ENCODE measurements at places on chromosomes 2 and 18.
A peak's percentile ranks its signal among the peaks of the same experiment; 100 is the strongest.

DNA sequence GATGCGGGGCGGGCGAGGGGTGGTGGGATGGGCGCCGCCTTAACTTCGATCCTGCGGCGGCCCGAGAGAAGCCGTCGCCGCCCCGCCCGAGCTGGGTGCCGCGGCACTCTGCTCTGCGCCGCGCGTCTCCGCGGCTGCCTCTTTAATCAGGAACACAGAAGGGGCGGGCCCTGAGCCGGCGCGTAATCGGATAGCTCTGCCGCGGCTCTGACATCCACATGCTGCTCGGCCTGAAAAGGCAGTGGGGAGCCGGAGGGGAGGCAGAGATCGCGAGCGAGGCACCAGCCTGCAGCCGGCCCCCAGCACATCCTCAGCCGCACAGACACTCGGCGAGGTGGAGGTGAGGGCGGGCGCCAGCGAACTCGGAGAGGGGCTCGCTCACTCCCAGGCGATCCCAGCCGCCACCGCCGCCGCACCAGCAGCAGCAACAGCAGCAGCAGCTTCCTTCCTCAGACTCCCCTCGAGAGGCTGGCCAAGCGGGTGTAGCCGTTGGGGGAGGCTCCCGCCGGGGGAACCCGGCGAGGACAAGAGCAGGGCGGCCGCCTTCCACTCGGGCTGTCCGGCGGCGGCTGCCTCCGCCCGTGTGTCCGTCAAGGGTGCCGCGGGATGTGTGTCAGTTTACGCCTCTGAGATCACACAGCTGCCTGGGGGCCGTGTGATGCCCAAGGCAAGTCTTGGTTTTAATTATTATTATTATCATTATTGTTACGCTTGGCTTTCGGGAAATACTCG, at the start of gene NRP2:
Gene NRP2 (plus strand): TSS at position 263 of the 732 bp plus-strand sequence. CDS start 790 bp downstream, outside the sequence.
- H3K4me1 ChIP-seq: peaks cover 4% of the 10 kb centered on the region
- peak; percentile 80 for DNase-seq
- H3K36me3 ChIP-seq: no peaks in the 10 kb centered on the region
- H3K27ac ChIP-seq: peak within 1 kb of the TSS; percentile 62
- peak within 1 kb of the TSS; percentile 51 for H3K4me3 ChIP-seq

GRCh38 chr2:99656994-99657393, 167.2 kb upstream of the REV1 start:
- no peak overlapping the region for H3K4me3 ChIP-seq
- no peaks in the 10 kb centered on the region for H3K36me3 ChIP-seq
- no peaks in the 10 kb centered on the region for H3K4me1 ChIP-seq

DNA sequence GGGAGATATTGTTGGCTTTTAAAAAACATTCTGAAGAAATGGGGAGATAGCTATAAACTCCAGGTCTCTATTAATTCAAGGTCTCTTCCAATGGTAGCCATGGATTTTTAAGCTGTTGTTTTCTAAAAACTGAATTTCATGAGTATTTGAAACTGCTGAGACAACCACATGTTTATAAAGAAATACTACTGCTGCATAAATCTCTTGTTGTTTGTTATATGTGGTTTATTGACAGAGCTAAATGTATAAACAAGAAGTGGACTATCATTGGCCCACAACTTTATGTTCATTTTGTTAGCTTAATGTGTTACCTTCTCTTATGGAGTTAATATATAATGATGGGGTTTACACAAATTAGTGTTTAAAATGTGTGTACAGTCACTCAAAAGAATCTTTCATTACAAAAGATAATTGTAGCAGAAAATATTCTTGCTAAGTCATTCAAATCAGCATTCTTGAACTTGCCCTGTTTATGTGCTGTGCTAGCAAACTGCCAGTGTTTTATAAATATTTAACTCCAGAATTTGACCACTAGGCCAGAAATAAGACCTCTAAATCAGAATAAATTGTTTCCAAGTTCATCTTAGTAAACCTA, 242.1 kb downstream of the TMX3 start:
- no peak for DNase-seq
- H3K4me3 ChIP-seq: no peak overlapping the region
- no peak overlapping the region for H3K27ac ChIP-seq

- no peaks in the 10 kb centered on the region for H3K27me3 ChIP-seq
- no peak overlapping the region for H3K4me3 ChIP-seq
- H3K27ac ChIP-seq: no peak overlapping the region
- DNase-seq: no peak
- no peaks in the 10 kb centered on the region for H3K4me1 ChIP-seq
- no peaks in the 10 kb centered on the region for H3K36me3 ChIP-seq
Measured at GRCh38 chr2:205964111-205964761, 121.7 kb downstream of the INO80D start.

GRCh38 chr2:160294339-160294803, 94.3 kb upstream of the ITGB6 start:
- H3K27ac ChIP-seq: no peak overlapping the region
- H3K27me3 ChIP-seq: no peaks in the 10 kb centered on the region
- no peaks in the 10 kb centered on the region for H3K4me1 ChIP-seq

GRCh38 chr2:72126186-72127100, 21.2 kb downstream of the CYP26B1 start:
- peak; percentile 19 for DNase-seq
- H3K4me3 ChIP-seq: no peak overlapping the region
- H3K27me3 ChIP-seq: no peaks in the 10 kb centered on the region
- H3K36me3 ChIP-seq: no peaks in the 10 kb centered on the region

- no peaks in the 10 kb centered on the region for H3K36me3 ChIP-seq
- DNase-seq: no peak
- H3K4me1 ChIP-seq: no peaks in the 10 kb centered on the region
Measured at GRCh38 chr2:175832866-175833265, 169.2 kb downstream of the LNPK start.

- no peak overlapping the region for H3K4me3 ChIP-seq
- H3K27ac ChIP-seq: no peak overlapping the region
Measured at GRCh38 chr2:96146881-96147592, 1.8 kb upstream of the DUSP2 start.

GRCh38 chr18:31217038-31217849, 54.6 kb upstream of the DSC1 start:
- H3K36me3 ChIP-seq: no peaks in the 10 kb centered on the region
- H3K27ac ChIP-seq: no peak overlapping the region
- no peak for DNase-seq

DNA sequence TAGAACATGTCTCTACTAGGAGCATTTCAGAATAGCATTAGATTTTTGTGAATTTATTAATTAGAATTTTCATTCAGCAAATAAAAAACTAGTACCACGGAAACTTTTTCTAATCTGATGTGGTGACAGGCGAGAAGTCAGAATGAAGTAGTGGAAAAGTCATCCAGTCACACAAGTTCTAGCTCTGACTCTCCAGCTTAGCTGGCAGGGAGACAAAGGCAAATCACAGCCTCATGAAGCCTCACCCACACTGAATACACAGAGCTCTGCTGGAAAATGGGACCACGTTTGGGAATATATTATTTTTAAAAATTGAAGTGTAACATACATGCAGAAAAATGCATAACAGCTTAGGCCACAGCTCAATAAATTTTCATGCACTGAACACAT, 86.1 kb downstream of the L3MBTL4 start:
- no peak overlapping the region for H3K4me3 ChIP-seq
- no peak for DNase-seq
- H3K27ac ChIP-seq: peak overlapping the region; percentile 41
- no peaks in the 10 kb centered on the region for H3K36me3 ChIP-seq

- H3K36me3 ChIP-seq: no peaks in the 10 kb centered on the region
- no peak overlapping the region for H3K4me3 ChIP-seq
- no peak overlapping the region for H3K27ac ChIP-seq
- H3K27me3 ChIP-seq: no peaks in the 10 kb centered on the region
- DNase-seq: no peak
Measured at GRCh38 chr2:191870744-191871143, 23.9 kb upstream of the CAVIN2 start.

GRCh38 chr2:145723872-145724271, 1204.0 kb upstream of the ZEB2 start:
- no peak overlapping the region for H3K27ac ChIP-seq
- no peaks in the 10 kb centered on the region for H3K36me3 ChIP-seq
- no peak for DNase-seq
- no peaks in the 10 kb centered on the region for H3K27me3 ChIP-seq
- H3K4me3 ChIP-seq: no peak overlapping the region

GRCh38 chr18:11673560-11673959, 15.5 kb upstream of the GNAL start:
- no peak overlapping the region for H3K4me3 ChIP-seq
- no peak overlapping the region for H3K27ac ChIP-seq
- no peaks in the 10 kb centered on the region for H3K36me3 ChIP-seq
- H3K27me3 ChIP-seq: no peaks in the 10 kb centered on the region
- no peaks in the 10 kb centered on the region for H3K4me1 ChIP-seq

DNA sequence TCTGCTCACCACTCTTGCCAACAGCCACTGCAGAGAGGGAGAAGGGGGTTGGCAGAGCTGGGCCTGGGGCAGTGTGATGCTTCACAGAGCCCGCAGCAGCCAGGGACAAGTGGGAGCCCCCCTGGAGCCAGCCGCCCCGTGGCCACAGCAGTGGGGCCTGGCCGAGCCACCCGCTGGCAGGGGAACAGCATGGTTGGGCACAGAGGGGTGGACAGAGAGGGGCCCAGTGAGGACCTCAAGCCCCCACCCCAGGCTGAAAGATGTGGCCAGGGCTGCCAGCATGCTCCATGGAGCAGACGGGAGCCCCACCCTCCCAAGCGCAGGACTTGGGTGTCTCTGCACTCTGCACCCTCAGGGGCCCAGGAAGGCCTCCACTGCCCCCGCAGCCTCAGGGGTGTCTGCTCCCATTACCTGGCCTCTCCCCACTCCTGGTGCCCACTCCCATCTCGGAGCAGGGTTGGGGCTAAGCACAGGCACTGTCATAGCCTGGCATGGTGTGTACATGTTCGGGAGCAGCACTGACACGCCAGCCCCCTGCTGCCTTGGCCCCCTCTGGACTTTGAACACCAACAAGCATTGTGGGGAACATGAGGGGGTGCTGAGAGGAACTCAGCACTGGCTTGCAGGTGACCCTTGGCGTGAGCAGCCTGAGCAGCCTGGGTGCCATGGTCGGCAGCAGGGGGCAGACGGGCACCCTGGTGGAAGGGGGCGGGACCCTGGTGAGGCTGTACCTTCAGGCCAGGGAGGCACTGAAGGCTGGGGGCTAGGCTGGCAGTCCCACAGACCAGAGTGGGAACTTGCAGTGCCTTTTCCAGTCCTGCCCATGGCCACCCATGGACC, 279.6 kb upstream of the CYP26B1 start:
- H3K36me3 ChIP-seq: no peaks in the 10 kb centered on the region
- no peak for DNase-seq
- H3K4me3 ChIP-seq: no peak overlapping the region
- H3K27ac ChIP-seq: no peak overlapping the region

- no peak overlapping the region for H3K27ac ChIP-seq
- no peak overlapping the region for H3K4me3 ChIP-seq
- H3K4me1 ChIP-seq: no peaks in the 10 kb centered on the region
- no peaks in the 10 kb centered on the region for H3K36me3 ChIP-seq
- no peak for DNase-seq
Measured at GRCh38 chr2:227267410-227268115, 57.5 kb upstream of the MFF start.
